ENCODE measurements at places on chromosomes 11 and 22.

- DNase-seq = no peak
These were observed 84.7 kb downstream of the CDKN1C start for GRCh38 chr11:2800655-2801531.

- no peak for DNase-seq
These were observed 9.0 kb upstream of the MALAT1 start for GRCh38 chr11:65489706-65490320.

DNA sequence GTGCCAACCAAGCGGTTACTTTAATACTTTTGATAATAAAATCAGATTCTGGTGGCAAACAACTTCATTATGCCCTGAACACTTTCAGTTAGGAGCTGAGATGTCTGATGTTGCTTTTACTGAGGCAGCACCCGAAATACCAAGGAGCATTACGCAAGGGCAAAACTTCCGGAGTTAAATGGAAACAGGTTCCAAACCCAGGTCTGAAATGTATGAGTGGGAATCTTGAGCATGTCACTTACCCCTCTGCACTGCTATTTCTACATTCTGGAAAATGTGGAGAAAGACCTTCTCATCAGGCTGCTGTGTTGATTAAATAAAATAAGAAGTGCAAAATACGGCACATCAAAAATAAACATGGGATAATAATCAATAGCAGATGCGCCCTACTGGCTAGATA, 315.1 kb downstream of the LARGE1 start:
- no peak for DNase-seq

GRCh38 chr11:132685174-132685611, 847.1 kb downstream of the OPCML start:
- DNase-seq = no peak

GRCh38 chr22:49689255-49689770, 138.4 kb downstream of the BRD1 start:
- no peak for DNase-seq

GRCh38 chr11:90341986-90342385, 119.1 kb upstream of the CHORDC1 start:
- no peak for DNase-seq

GRCh38 chr11:78414321-78415051, 3.1 kb downstream of the GAB2 start:
- DNase-seq = no peak

- DNase-seq = no peak
These were observed 11.3 kb downstream of the DERL3 start for GRCh38 chr22:23827351-23827995.

DNA sequence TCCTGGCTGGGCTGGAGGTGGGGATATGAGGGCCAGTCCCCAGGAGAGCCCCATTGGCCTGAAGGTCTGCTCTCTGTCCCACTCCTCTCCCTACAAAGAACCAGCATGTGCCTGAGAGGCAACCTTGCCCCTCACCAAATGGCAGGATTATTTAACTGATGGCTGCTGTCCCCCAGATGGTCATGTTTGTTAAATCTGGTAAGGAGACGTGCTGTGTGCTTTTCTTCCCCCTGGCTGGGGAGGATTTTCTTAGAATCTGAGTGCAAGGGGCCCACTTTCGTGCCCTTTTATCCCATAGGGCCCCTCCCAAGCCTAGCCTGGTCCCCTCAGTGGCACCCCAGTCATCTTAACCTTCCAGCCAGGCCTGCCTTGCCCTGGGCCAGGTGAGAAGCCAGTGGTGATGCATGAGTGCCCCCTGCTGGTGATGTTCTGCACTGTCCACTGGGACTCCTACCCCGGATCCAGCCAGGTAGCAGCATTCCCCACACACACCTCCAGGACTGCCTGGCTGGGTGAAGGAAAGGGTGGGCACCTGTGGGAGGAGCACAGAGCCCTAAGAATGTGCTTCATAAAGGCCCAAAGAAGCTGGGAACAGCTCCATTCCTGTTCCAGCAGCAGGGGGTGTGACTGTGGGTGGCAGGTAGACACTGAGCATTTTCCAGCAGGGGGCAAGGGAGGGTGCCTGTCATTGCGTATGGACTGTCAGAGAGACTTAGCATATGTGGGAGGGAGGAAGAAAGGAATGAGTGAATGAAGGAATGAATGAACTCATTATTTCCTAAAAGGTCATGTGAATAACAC, 28.9 kb downstream of the MFNG start:
- peak; percentile 69 for DNase-seq

DNA sequence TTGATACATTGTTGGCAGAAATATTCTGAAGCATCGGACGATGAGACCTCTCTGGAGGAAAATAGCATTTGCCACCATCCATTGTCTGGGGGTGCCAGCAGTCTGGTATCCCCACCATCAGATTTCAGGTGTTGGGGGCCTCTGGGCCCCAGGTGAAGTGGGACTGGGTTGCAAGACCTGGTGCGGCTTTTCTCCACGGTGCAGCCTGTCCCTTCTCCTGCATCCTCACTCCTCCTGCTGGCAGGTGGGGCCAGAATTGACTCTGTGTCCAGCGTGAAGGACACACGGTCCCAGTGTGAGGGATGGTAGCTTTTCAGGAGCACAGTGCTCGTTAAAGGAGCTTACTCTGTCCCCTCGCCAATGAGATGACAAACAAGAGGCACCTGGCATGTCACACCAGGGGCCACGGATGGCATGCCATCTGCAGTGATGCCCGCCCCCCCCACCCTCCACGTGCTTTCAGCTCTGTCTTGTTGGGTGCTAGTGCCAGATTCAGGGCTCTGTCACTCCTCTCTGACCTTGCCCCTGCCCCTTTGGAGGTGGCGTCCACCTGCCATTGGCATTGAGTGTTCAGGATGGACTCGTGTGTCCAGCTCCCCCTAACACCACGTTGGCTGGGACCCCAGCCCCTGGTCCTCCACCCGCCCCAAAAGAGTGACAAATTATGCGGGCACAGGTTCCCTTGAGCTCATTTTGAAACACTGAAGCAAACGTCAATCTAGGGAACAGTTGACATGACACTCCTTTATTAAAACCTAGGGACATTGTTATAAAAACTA, 62.4 kb downstream of the PARVG start:
- peak; percentile 3 for DNase-seq

DNA sequence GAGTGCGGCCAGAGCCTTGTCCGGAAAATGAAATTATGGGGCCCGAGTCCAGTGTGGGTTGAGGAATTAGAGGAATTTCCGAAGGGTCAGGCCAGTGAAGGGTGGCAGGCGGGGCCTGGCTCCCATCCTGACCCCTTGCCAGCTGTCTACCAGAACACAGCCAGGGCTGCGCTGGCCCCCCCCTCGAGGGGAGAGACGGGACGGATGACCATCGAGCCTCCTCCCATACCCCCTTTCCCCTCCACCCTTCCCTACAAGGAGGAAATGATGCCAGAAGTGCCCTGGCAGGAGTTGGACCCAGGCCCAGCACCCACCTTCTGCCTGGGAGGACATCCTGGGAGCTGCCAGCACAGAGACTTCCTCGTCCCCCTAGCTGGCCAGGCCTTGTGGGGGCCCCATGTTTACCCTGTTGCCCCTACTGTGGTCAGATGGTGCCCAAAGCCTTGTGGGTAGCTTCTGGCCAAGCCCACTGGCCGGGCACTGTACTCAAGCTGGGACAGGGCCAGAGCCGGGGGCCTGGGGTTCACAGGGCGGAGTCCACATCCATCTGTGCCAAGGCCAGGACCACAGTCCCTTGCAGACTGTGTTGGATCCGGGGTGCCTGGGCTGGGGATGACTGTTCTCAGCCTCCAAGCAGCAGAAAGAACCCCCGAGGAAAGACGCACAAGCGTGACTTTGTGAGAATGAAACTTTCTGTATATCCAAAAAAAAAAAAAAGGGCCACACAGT, 20.8 kb downstream of the ARVCF start:
- DNase-seq = no peak

GRCh38 chr11:575313-575995, 816 bp upstream of the PHRF1 start:
- DNase-seq = no peak

GRCh38 chr11:10318527-10318802, 13.6 kb downstream of the ADM start:
- DNase-seq = no peak

DNA sequence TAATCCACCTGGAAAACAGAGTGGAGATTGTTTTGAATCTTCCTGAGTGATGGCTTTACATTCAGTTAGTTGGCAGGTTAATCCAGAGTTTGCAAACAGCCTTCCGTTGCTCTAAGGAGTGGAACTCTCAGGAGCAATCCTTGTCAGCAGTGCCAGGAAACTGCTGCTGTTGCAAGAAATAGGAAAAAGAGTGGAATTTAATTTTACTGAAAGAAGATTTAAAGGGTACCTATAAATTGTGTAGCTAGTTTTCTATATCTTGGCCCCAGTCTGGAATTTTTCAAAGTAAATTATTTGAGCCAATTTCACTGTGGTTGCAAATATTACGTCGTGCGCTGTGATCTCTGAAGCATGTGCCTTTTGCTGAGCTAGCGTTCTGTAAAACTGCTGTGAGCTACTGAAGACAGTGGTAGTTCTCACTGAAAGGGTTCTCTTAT, 55.5 kb upstream of the SLC5A12 start:
- DNase-seq = no peak

- DNase-seq = no peak
These were observed 1012.1 kb downstream of the OPCML start for GRCh38 chr11:132520199-132520598.

DNA sequence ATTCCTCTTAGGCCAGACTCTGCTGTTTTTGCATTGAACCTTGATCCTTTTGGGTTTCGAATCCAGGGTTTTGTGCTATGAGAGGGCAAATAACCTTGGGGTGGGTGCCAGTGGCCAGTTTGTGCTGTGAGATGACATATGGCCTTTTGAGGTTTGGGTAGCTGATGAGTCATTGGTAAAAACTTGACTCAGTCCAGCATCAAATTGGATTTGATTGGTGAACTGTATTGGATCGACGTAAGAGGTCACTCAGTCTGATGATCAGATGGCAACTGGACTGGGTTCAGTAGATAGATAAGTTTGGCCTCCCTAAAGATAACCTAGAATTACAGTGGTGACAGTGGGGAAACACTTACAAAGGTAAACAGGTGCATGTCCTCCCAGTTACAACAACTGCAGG, 41.0 kb upstream of the XKR3 start:
- DNase-seq = no peak

- no peak for DNase-seq
These were observed 4.1 kb upstream of the MRPL48 start for GRCh38 chr11:73783483-73784020.

DNA sequence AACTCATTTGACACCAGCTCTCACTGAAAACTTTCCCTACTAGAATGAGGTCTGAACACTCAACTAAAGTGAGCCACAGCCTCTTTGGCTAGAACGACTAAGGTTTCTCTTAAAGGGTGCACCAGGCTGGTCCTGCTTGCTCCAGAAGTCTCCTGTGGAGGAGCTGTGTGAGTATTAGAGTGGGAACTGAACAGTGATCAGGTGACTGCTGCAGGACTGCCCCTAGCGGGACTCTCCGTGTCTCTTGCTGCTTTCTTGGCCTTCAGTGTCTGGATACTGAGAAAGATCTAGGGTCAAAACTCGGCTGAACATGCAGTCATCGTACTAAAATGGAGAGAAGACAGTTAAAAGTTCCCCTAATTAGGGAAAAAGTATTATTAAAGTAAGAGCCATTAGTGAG, 34.6 kb downstream of the FAM118A start:
- no peak for DNase-seq

DNA sequence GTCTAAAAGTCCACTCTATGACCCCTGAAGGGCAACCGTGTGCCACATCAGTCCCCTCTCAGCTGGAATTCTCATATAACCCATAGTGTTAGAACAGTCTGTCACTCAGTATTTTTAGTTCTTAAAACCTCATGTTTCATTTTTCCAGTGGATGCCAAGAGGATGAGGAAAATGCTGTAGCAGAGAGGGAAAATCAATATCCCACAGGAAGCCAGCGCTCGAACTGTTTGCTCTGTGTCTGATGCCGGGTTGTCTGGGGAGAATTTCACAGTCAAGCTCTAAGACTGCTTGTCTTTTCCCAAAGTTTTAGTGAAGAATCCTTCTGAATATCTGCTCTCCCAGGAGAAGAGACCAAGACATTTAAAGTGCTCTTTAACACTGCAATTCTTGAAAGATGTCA, 360.9 kb downstream of the OPCML start:
- no peak for DNase-seq

Measured in activated T-helper 2 cell treated with anti-CD3 and anti-CD28 coated beads, Interferon-gamma antibody, Interleukin-2, Interleukin-4, amounts not matched to agents 10 μg/mL and 5 μg/mL and 100 μg/mL, durations not matched to agents 14 hours and 24 hours and 36 hours (primary cell).